MCF 10A (cell line): ENCODE measurements at places on chromosomes 7 and 10. TPM values are rescaled to one million over a fixed set of nuclear protein-coding genes. Genes with fewer than 3 reads are reported as not detected.

Gene PTPRE
- total RNA-seq = 21.8 and 34.6 TPM in 2 replicates

Gene MCM10
- 3.5 and 6.0 TPM in 2 replicates for total RNA-seq

Gene LIPF
- total RNA-seq = not detected in 2 replicates

Gene OR2A12
- total RNA-seq = not detected in 2 replicates

Gene TAS2R5
- total RNA-seq = 3.7 and 4.7 TPM in 2 replicates

Gene MEPCE
- 42.8 and 59.9 TPM in 2 replicates for total RNA-seq

Gene TMEM236
- total RNA-seq = 0.09 and 0.37 TPM in 2 replicates

Gene ICA1
- 26.3 and 31.5 TPM in 2 replicates for total RNA-seq

Gene SYT15
- 0.79 and 0.84 TPM in 2 replicates for total RNA-seq

Gene HOXA3
- 8.2 and 14.0 TPM in 2 replicates for total RNA-seq

Gene TCF7L2
- total RNA-seq = 25.2 and 25.7 TPM in 2 replicates

Gene SGCE
- total RNA-seq = 39.4 and 48.9 TPM in 2 replicates

Gene CHRM2
- not detected in 2 replicates for total RNA-seq

Gene ANKRD2
- 1.8 and 5.8 TPM in 2 replicates for total RNA-seq

Gene SPDYE9
- total RNA-seq = not detected in 2 replicates

Gene PPP1R17
- not detected in 2 replicates for total RNA-seq

Gene PNLIPRP1
- not detected in 2 replicates for total RNA-seq

Gene IFIT5
- 11.2 and 12.8 TPM in 2 replicates for total RNA-seq

Gene SAP25
- total RNA-seq = 1.2 and 2.9 TPM in 2 replicates

Gene TAS2R39
- not detected in 2 replicates for total RNA-seq

Gene NHLRC2
- 39.8 and 40.3 TPM in 2 replicates for total RNA-seq

Gene MYL10
- total RNA-seq = not detected in 2 replicates

Gene SLC29A4
- total RNA-seq = 0.56 and 0.96 TPM in 2 replicates

Gene ZDHHC16
- total RNA-seq = 44.9 and 48.0 TPM in 2 replicates

Gene CYP2C19
- total RNA-seq = not detected in 2 replicates

Gene NAT16
- not detected in 2 replicates for total RNA-seq

Gene TEX36
- total RNA-seq = not detected in 2 replicates

Gene A1CF
- total RNA-seq = not detected in 2 replicates

Gene VWA2
- total RNA-seq = not detected in 2 replicates

Gene CWF19L1
- 21.7 and 24.4 TPM in 2 replicates for total RNA-seq

Gene PNLIPRP3
- total RNA-seq = 7.6 and 9.5 TPM in 2 replicates

Gene SLC16A12
- 0.09 and 0.10 TPM in 2 replicates for total RNA-seq

Gene NKX1-2
- 0.10 and 0.35 TPM in 2 replicates for total RNA-seq

Gene CCL24
- total RNA-seq = not detected in 2 replicates

Gene GJD4
- total RNA-seq = not detected in 2 replicates

Gene MYO1G
- total RNA-seq = 0.14 and 0.15 TPM in 2 replicates

Gene ASZ1
- not detected in 2 replicates for total RNA-seq

Gene NAPEPLD
- 5.8 and 6.1 TPM in 2 replicates for total RNA-seq

Gene LHPP
- 3.5 and 3.7 TPM in 2 replicates for total RNA-seq

Gene OIT3
- not detected in 2 replicates for total RNA-seq

Gene TMEM130
- total RNA-seq = not detected in 2 replicates

Gene ACTA2
- 25.4 and 25.6 TPM in 2 replicates for total RNA-seq
